ENCODE measurements at places on chromosomes 1 and 21.

DNA sequence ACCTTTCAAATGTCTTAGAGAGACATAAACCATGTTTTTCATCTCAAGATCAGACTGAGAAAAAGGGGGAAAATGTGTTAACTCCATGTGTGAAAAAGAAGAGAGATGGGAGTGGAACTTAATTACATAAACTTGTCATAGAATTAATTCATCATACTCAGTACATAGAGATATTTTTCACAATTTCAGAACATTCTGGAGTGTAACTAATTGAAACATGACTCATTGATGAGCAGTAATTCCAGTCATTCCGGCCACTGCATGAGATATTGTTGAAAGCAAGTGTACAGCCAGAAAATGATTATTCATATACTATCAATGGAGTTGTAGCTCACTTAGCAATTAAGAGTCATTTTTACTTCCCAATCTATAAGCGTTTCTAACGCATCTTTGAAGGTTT lies 739.3 kb downstream of the LTN1 start:
- DNase-seq = peak; percentile 60

- peak; percentile 73 for DNase-seq
Observed at GRCh38 chr1:200907611-200908097, 13.0 kb downstream of the INAVA start.

DNA sequence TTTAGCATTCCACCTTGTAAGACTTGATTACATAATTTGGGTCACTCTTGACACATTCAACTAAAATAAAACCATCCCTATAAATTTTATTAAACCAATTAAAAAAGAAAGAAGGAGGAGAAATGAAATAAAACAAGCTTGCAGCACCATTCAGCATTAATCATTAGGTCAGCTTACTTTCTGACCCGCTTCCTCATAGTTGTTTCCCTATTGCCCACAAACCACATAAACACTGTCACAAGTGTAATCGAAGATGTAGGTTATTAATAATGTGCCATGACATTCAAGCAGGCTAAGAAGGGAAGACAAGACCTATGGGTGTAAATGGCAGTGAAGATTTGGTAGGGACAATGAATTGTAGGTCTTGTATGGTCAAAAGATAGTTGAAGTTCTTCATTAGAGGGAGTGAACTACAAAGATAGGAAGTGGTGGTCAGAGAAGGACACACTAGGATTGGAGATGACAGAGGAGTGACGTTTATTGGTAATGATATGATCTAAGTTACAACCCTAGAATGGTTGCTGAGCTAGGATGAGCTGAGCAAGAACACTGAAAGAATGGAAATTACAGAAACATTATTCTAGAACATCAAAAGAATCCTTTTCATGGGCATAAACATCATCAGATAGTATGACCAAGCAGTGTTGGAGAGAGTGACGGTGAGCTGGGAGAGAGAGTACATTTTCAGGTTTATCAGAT lies 231.5 kb downstream of the KCNT2 start:
- no peak for DNase-seq

GRCh38 chr1:8854240-8854639 lies 24.2 kb downstream of the ENO1 start:
- no peak for DNase-seq
